ENCODE measurements at places on chromosomes 1 and 21.

- DNase-seq, result no peak
Measured at GRCh38 chr1:239575113-239575512, 188.7 kb downstream of the CHRM3 start.

GRCh38 chr1:2042830-2043773 lies 7.1 kb upstream of the PRKCZ start:
- DNase-seq, result no peak

- DNase-seq, result peak; percentile 60
Measured at GRCh38 chr1:154849645-154850131, 20.4 kb downstream of the KCNN3 start.

DNA sequence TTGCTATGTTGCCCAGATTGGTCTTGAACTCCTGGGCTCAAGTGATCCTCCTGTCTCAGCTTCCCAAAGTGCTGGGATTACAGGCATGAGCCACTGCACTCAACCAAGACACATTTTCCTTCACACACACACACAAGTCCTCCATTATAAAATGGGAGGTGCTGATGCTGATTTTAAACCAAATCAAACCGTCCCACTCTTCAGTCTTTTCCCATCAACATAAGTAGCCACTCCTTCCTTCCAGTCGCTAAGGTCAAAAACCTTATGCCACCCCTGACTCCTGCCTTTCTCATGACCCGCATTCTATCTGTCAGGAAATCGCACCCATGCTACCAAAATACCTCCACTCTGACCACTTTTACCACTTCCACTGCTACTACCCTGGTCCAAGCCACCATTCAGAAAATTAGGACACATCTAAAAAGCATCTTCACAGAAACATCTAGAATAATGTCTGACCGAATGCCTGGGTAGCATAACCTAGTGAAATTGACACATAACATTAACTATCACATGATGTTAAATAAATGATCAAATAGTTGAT lies 28.0 kb upstream of the IFNGR2 start:
- no peak for DNase-seq

DNA sequence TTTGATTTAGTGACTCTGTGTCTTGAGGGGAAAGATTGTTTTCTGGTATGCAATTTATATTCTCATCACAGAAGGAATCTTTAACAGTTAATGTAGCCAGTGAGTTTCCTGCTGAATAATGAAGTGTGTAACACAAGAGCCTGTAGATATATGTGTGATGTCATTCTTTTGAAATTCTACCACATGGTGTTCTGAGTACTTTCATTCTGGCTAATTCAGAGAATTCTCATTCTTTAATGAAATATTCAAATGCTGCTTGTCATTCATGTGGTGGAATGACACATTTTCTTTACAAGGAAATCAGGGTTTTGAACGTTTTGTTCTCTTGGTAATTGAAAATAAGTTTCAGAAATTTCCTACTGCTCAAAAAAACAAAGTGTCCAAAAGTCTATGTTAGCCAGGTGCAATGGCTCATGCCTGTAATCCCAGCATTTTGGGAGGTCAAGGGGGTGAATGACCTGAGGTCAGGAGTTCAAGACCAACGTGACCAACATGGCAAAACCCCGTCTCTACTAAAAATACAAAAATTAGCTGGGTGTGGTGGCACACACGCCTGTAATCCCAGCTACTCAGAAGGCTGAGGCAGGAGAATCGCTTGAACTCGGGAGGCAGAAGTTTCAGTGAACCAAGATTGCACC lies 79.6 kb downstream of the MAP3K21 start:
- peak; percentile 1 for DNase-seq
